GOT3 (cell line): ENCODE measurements at places on chromosomes 2 and 18.

- no peak for DNase-seq
These were observed 1.1 kb downstream of the DNAJC27 start for GRCh38 chr2:24970483-24971285.

GRCh38 chr2:95298486-95299111 lies 1.5 kb downstream of the KCNIP3 start:
- no peak for DNase-seq

DNA sequence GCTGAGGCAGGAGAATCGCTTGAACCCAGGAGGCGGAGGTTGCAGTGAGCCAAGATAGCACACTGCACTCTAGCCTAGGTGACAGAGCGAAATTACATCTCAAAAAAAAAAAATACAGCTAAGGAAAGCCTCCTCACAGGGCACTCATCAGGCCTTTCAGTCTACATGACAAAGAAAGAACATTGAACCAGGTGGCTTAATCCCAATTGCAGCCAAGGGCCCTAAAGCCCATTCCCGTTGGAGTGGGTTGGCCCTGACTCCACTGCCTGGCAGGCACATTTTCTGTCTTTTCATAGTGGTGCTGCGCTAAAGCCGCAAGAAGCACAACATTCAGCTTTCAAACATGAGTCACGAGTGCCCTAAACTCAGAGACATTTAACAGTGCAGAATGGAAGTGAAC lies 372.5 kb downstream of the RNF144A start:
- no peak for DNase-seq

- DNase-seq = no peak
These were observed 9.2 kb downstream of the D2HGDH start for GRCh38 chr2:241743620-241744019.

GRCh38 chr2:26583381-26583911 lies 57.7 kb downstream of the CIB4 start:
- DNase-seq = no peak

DNA sequence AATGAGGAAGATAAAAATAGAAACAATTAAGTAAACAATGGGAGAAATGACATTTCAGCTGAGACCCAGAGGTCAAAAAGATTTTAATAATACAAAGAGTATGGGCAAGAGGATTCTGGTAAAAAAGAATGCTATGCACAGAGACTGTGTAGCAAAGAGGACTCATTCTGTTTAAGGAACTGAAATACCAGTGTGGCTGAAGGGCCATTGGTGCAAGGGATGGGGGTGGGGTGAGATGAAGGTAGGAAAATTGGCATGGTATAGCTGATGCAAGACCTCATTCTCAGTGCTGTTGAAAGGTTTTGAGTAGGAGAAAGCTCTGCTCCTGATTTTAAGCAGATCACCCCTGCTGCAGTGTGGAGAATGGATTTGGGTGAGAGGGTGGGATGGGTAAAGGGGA lies 10.8 kb downstream of the GALNT1 start:
- DNase-seq = no peak

- DNase-seq = no peak
These were observed 166.9 kb downstream of the SOCS6 start for GRCh38 chr18:70455731-70456130.

DNA sequence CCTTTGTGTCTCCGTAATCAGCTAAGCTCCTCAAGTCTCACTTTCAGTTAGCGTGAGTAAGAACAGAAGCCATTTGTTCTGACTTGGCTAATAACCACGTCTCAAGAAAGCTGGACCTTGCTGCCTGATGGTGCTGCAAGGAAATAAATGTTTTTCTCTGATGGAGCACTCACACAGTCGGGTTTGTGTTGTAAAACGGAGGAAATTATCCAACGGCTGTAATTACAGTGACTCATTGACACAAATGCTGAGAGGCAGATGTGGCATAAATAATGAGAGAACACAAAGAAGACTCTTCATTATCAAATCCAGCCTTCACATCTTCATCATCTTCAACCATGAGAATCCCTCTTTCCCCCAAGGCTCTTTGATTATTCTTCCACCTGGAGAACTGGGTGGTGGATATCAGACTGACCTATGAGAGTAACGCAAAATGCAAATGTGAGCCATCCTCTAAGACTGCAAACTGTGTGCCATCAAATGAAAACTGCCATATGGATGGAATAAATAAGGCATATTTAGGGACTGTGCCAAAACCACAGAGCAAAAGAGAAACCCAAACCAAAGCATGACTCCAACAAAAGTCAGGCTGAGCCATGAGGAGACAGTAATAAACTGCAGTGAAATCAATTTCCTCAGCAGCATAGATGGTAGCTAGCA lies 252.6 kb downstream of the RND3 start:
- DNase-seq = no peak

DNA sequence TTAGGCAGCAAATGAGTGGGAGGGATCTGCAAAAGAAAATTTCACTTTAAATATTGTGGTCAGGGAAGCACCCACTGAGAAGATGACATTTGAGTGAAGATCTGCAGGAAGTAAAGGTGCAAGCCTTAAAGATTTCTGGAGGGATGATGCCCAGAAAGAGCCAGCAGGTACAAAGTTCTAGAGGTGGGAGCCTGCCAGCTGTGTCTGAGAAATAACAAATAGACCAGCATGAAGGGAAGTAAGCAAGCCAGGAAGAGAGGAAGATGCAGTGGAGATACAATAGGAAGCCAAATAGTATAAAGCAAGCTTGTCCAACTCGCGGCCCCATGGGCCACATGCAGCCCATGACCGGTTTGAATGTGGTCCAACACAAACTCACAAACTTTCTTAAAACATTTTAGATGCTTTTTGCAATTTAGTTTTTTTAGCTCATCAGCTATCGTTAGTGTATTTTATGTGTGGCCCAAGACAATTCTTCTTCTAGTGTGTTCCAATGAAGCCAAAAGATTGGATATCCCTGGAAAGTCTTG lies 489.9 kb downstream of the DCC start:
- DNase-seq = no peak

DNA sequence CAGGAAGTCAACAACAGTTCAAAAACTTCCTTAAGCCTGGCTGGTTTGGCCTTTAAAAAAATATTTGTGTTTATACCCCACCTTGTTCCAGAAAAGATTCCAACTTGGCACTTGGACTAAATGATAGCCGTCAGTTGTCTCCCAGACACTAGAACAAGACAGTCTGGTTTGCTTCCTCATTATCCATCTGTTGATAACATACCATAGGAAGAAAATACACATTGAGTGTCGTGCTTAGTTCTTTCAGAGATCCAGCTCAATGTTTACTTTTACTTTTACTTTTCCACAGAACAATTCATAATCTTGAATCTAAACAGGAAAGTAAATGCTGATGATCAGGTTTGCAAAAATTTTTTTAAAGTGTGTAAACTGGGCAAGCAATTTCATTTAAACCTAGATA lies 2.4 kb upstream of the VPS54 start:
- no peak for DNase-seq

DNA sequence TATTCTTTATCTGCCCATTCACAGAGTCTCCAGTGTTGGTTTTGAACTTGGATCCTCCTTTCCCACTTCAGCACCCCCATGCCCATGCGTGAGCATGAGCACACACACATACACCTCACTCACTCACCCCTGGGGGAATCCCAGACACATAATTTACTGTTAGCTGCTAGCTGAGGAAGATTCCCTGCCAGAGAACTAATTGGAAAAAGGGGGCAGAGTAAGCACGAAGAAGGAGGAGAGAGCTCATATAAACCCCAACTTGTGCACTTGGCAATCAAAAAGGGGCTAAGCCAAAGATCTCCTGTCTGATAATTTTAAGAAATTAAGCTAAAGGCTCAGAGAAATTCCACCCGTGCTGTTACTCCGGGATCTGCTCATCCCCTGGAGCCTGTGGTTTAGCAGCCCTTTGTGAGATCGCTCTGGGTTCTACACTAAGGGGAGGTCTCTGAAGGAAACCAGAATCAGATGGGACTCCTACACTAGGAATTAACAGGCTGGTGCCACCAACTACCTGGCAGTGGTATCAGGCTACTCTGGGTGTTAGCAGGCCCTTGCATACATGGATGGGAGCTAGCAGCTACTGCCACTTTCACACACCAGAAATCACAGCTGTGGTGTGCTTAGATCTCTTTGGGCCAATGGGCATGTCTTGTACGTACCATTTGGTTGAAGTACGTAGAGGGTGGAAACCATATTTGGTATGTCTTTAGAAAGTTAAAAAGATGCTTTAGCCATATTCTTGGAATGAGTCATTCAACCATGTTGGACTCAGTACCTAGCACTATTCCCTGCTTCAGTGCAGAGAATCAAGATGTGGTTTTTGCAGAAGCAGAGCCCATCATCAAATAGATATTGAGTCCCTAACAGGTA lies 95.6 kb upstream of the SLC14A2 start:
- DNase-seq = no peak

DNA sequence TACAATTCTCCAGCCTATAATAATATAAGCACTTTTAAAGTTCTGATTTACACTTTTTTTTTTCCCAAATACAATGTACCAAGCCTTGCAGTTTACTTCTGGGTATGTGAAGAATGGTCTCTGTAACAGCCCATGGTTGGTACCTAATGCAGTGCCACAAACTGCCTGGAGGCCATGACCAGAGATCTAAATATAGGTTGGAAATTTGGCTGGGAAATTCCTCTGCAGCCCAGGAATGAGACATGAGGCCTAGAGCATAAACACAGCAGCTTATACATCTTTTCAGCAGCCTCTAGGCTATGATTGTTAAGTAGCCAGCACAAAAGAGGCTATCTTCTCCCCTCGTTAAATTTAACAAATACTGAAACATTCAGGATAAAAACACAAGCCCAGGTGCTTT lies 432.0 kb upstream of the FAM98A start:
- DNase-seq = no peak

GRCh38 chr2:20062615-20063545 lies 11.5 kb upstream of the LAPTM4A start:
- no peak for DNase-seq

DNA sequence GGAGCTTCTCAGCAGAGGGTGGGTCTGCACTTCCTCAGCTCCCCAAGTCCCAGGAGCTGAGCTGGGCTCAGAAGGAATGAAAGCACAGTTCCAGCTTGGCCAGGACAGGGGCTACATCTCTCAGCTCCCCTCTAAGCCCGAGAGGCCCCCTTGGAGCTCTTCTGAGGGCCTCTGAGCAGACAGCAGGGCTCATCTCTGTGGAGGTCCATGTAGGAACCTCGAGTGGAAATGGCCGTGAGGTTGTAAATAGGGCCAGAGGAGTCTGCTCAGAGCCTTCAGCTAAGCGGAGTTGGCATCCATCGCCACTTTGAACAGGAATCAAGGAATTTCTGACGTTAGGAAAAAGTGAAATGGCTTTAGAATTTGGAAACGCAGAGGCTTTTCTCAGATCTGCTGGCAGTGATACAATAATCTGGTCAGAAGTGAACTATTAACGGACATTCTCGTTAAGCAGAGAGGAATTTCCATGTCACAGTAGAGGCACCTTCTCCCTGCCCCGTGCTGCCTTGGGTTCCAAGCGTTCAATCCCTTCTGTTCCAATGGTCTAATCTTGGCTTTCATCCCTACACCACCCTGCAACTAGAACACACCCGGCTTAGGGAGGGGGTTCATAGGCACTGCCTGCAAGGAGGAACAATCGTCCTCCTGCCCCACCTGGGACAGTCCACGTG lies 213.9 kb downstream of the NDUFA10 start:
- DNase-seq = no peak
